ENCODE measurements at places on chromosomes 12 and 14.

DNA sequence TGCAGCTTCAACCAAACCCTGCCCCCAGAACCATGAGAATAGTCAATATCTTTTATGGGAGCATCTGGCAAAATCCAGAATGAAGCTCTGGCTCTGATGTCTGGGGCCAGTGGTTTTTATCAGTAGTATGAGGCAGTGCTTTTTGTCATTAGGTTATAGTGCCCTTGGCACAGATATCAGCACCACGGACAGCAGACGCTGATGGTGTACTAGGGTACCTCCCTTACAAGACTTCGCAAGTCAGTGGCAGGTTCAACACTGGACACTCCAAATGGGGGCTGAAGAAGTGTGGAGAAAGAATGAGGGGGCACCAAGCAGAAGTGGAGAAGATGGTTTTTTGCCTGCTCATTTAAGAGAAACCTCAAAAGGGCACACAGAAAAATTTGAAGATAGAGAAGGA is 68.2 kb upstream of the E2F7 start:
- H3K27ac ChIP-seq: no peak overlapping the region
- no peak for DNase-seq
- no peaks in the 10 kb centered on the region for H3K27me3 ChIP-seq
- no peaks in the 10 kb centered on the region for H3K4me1 ChIP-seq
- no peak overlapping the region for H3K4me3 ChIP-seq

GRCh38 chr14:52898496-52898895 is 52.4 kb downstream of the FERMT2 start:
- H3K36me3 ChIP-seq: no peaks in the 10 kb centered on the region
- H3K4me3 ChIP-seq: no peak overlapping the region
- DNase-seq: no peak
- no peak overlapping the region for H3K27ac ChIP-seq
- no peaks in the 10 kb centered on the region for H3K4me1 ChIP-seq

- DNase-seq: no peak
- no peaks in the 10 kb centered on the region for H3K36me3 ChIP-seq
- H3K4me1 ChIP-seq: no peaks in the 10 kb centered on the region
- H3K27me3 ChIP-seq: peaks cover 10% of the 10 kb centered on the region
- no peak overlapping the region for H3K27ac ChIP-seq
Measured at GRCh38 chr12:5963515-5963914, 18.5 kb upstream of the ANO2 start.

DNA sequence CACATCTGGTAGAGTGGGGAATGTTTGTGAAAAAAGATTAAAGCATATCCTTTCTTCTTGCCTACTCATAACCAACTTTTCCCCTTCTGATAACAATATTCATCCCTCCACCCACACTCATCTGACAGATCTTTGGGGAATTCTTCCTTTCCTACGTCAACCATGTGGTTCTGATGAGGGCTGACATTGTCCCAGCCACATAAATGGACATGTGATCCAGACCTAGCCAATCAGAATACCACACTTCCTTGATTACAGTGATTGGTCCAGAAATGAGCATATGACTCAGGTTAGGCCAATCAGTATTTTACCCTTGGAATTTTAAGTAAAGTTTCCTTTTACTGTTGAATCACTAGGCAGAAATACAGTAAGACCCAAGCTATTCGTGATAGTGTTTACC is 58.9 kb downstream of the GPR65 start:
- H3K27ac ChIP-seq: no peak overlapping the region
- no peak for DNase-seq
- H3K4me3 ChIP-seq: no peak overlapping the region
- no peaks in the 10 kb centered on the region for H3K4me1 ChIP-seq

DNA sequence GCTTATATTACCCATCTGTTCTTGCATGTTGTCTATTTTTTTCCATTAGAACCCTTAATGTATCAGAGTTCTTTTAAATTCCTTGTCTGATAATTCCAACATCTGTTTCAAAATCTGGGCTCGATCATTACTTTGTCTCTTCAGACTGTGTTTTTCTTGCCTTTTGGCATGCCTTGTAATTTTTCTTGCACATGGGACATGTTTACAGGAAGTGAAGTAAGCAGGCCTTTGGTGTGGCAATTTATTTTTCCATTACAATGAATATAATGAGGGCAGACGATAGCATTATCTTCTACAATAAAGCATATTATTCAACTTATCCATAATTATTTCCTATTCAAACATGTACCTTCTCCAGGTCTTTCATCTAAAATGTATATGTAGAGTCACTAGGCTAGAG is 48.3 kb downstream of the STXBP6 start:
- H3K4me1 ChIP-seq: peaks cover 6% of the 10 kb centered on the region
- H3K27me3 ChIP-seq: no peaks in the 10 kb centered on the region
- no peak for DNase-seq

DNA sequence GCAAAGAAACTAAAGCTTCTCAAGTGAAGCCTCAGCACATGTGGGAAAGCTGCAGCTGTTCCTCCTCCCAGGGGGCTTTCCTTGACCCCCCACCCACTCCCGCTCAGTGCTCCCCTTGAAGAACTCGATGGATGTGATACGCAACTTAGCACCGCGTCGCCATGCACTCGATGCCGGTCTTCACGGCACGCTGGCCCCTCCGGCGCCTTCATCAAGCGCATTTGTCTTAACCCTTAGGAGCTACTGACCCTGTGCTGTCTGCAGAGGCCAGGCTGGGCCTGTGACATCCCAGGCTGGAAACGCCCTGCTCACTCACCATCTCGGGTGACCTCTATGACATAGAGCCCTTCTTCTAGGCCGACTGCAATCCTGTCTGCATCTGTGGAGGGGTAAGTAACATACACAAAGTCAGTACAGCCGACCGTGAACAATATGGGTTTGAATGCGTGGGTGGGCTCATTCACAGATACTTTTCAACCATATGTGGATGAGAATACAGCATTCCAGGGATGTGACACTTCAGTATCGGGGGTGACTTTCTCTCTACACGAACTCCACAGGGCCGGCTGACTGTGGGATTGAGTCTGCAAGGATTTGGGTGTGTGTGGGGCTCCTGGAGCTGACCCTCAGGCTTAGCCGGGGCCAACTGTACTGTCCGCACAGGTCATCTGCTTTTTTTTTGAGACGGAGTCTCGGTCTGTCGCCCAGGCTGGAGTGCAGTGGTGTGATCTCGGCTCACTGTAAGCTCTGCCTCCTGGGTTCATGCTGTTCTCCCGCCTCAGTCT is 23.1 kb downstream of the AMN start:
- DNase-seq: no peak
- peaks cover 8% of the 10 kb centered on the region for H3K4me1 ChIP-seq
- H3K27me3 ChIP-seq: no peaks in the 10 kb centered on the region
- H3K27ac ChIP-seq: no peak overlapping the region
- H3K4me3 ChIP-seq: no peak overlapping the region
- H3K36me3 ChIP-seq: peaks cover 52% of the 10 kb centered on the region

- H3K27ac ChIP-seq: no peak overlapping the region
- no peak for DNase-seq
- no peak overlapping the region for H3K4me3 ChIP-seq
Measured at GRCh38 chr12:89777733-89778379, 69.2 kb upstream of the ATP2B1 start.

DNA sequence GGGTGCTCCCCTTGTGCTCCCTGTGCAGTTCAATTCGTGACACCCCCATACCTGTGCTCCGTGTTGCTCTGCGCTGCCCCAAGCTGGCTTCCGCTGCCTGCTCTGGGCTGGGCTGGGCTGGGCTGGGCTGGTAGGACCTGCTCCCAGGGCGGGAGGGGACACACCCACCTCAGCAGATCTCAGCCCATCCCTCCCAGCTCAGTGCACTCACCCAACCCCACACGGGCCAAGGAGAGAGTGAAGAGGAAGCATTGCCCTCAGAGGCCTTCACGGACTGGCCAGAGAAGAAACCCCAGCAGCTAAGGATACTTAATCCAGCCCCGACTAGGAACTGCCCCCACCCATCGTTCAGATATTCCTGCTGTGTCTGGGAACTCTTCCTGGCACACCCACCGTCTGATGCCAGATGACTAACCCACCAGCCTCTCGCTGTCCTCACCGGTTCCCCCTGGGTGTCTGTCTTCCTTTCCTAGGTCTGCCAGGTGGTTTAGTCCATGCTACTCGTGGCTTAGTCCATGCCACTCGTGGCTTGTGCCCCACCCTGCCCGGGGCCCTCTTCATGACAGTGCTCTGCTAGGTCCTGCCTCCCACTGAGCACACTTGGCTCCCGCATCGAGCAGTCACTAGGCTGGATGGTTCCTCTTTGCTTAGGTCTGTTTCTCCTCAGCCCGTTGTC is at the start of gene LPAR5:
TSS of gene LPAR5 (minus strand) at position 104 of the 676 bp plus-strand sequence. CDS start 14,711 bp downstream, outside the sequence.
- H3K4me3 ChIP-seq: peak within 1 kb of the TSS; percentile 25
- peak within 1 kb of the TSS; percentile 90 for H3K27ac ChIP-seq
- H3K27me3 ChIP-seq: no peaks in the 10 kb centered on the region
- H3K36me3 ChIP-seq: no peaks in the 10 kb centered on the region

GRCh38 chr12:41962171-41962572 is 182.5 kb downstream of the GXYLT1 start:
- H3K4me1 ChIP-seq: no peaks in the 10 kb centered on the region
- DNase-seq: no peak
- no peak overlapping the region for H3K4me3 ChIP-seq
- H3K36me3 ChIP-seq: no peaks in the 10 kb centered on the region

- no peaks in the 10 kb centered on the region for H3K27me3 ChIP-seq
- DNase-seq: no peak
- H3K4me3 ChIP-seq: no peak overlapping the region
- no peak overlapping the region for H3K27ac ChIP-seq
Measured at GRCh38 chr12:68508576-68508975, 102.1 kb upstream of the RAP1B start.

- no peak overlapping the region for H3K27ac ChIP-seq
- no peaks in the 10 kb centered on the region for H3K4me1 ChIP-seq
- no peak overlapping the region for H3K4me3 ChIP-seq
- no peak for DNase-seq
Measured at GRCh38 chr12:47408171-47408871, 297.5 kb downstream of the RPAP3 start.

GRCh38 chr12:13142747-13143146 is 39.3 kb upstream of the GSG1 start:
- H3K27ac ChIP-seq: no peak overlapping the region
- H3K4me3 ChIP-seq: no peak overlapping the region
- no peaks in the 10 kb centered on the region for H3K36me3 ChIP-seq
- H3K4me1 ChIP-seq: no peaks in the 10 kb centered on the region
- H3K27me3 ChIP-seq: no peaks in the 10 kb centered on the region

- DNase-seq: no peak
- H3K27ac ChIP-seq: no peak overlapping the region
- H3K36me3 ChIP-seq: no peaks in the 10 kb centered on the region
- H3K27me3 ChIP-seq: no peaks in the 10 kb centered on the region
Measured at GRCh38 chr14:71985538-71986189, 53.4 kb downstream of the RGS6 start.

DNA sequence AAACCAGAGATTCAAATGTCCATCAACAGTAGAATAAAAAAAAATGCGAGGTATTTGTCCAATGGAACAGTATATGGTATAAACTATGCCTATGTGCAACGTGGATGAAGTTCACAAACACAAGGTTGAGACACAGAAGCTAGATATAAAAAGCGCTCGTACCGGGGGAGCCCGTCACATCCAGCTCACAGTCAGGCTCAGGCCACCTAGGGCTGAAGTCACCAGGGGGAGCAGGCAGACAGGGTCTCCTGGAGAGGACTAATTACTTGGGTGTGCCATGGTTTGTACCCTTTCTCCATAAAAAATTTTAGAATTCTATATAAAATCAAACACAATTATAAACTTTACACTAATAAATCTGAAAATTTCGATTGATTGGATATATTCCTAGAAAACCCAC is 13.6 kb downstream of the AHNAK2 start:
- DNase-seq: no peak
- H3K27me3 ChIP-seq: no peaks in the 10 kb centered on the region
- H3K36me3 ChIP-seq: no peaks in the 10 kb centered on the region
- peak overlapping the region; percentile 2 for H3K27ac ChIP-seq
- H3K4me1 ChIP-seq: peaks cover 37% of the 10 kb centered on the region

- H3K36me3 ChIP-seq: no peaks in the 10 kb centered on the region
- no peak for DNase-seq
- H3K4me1 ChIP-seq: no peaks in the 10 kb centered on the region
- H3K4me3 ChIP-seq: no peak overlapping the region
- H3K27ac ChIP-seq: no peak overlapping the region
Measured at GRCh38 chr12:75062691-75063090, 146.9 kb downstream of the KCNC2 start.

DNA sequence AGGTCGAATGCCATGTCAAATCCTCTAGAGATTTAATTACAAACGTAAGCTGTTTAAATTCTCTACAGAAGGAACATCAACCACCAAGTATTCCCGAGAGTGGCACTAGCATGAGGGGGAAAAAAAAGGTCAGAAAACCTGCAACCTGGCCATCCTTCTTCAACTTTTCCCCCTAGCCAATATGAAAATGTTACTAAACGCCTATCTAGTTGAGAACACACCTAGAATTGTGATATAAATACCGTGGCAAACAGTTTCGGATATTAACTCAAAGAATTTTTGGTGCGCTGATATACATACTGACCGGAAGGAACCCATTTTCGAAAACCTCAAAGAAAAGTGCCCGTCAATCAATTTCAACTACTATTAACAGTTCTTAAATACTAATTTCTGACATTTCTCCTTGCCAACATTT is 1.8 kb downstream of the HNRNPC start:
- no peak for DNase-seq
- H3K4me3 ChIP-seq: peak overlapping the region; percentile 57
- H3K4me1 ChIP-seq: peaks cover 45% of the 10 kb centered on the region
- H3K27ac ChIP-seq: peak overlapping the region; percentile 100
- H3K36me3 ChIP-seq: no peaks in the 10 kb centered on the region

DNA sequence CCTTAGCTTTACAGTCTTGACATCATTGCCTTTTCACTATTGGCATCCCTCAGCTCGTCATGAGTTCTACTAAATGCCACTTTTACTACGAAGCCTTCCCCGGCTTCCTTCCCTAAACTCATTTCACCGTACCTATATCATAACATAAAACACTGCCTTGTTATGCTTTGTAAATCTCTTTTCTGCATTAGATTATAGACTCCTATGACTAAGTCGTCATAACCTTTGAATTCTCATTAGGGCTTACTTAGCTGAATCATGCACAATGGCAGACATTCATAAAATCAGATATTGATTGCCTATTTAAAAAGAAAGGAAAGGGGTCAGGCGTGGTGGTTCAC is 21.0 kb downstream of the BTG1 start:
- H3K4me1 ChIP-seq: no peaks in the 10 kb centered on the region
- H3K27me3 ChIP-seq: no peaks in the 10 kb centered on the region
- no peak for DNase-seq
- peak overlapping the region; percentile 25 for H3K27ac ChIP-seq
- no peaks in the 10 kb centered on the region for H3K36me3 ChIP-seq
- no peak overlapping the region for H3K4me3 ChIP-seq

- no peak for DNase-seq
- no peaks in the 10 kb centered on the region for H3K4me1 ChIP-seq
- peaks cover 91% of the 10 kb centered on the region for H3K36me3 ChIP-seq
- H3K4me3 ChIP-seq: no peak overlapping the region
- no peak overlapping the region for H3K27ac ChIP-seq
- no peaks in the 10 kb centered on the region for H3K27me3 ChIP-seq
Measured at GRCh38 chr14:92154283-92154942, 32.6 kb downstream of the CPSF2 start.

DNA sequence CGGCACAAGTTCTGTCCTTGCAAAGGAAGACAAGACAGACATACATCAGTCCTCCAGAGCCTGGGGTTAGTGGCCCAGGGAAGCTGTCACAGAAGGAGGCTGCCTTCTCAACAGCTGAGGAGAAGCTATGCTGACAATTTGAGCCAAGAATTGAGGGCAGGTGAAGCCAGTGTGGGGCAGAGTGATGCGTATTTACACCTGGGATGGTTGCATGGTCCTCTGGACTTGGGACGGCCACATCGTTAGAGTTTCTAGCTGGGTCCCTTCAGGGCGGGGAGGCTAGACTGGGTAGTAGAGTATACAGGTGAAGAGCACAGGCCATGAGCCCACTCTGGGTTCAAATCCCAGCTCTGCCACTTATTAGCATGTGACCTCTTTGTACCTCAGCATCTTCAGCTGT is 16.5 kb downstream of the KRT85 start:
- H3K4me3 ChIP-seq: no peak overlapping the region
- no peak for DNase-seq
- no peak overlapping the region for H3K27ac ChIP-seq
- peaks cover 60% of the 10 kb centered on the region for H3K27me3 ChIP-seq

Data from esophagus squamous epithelium (tissue), 5 donors.